Anterior cingulate cortex (tissue), 58 donors: ENCODE measurements at places on chromosomes 11 and 22.

- DNase-seq, result no peak
These were observed 9.9 kb downstream of the SLC43A3 start for GRCh38 chr11:57417056-57417455.

- DNase-seq, result no peak
These were observed 7.6 kb upstream of the VPS37C start for GRCh38 chr11:61168800-61169199.

DNA sequence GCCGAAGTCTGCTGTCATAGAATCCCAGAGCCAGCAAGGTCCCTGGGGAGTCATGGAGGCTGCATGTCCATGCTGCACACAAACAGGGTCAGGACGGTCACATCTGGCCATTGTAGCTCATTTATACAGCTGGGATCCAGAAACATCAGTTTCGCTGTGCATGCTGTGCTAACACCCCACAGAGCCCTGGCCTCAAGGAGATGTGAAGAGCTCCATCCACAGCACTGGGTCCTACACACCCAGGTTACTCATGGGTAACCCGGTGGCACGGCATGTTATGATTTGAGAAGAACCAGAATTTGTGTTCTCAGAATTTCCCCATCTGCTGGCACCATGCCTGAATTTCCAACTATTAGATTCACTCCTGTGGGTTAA, 146.3 kb upstream of the ARHGAP20 start:
- no peak for DNase-seq

GRCh38 chr11:134950692-134951304, 538.8 kb upstream of the B3GAT1 start:
- DNase-seq, result no peak

DNA sequence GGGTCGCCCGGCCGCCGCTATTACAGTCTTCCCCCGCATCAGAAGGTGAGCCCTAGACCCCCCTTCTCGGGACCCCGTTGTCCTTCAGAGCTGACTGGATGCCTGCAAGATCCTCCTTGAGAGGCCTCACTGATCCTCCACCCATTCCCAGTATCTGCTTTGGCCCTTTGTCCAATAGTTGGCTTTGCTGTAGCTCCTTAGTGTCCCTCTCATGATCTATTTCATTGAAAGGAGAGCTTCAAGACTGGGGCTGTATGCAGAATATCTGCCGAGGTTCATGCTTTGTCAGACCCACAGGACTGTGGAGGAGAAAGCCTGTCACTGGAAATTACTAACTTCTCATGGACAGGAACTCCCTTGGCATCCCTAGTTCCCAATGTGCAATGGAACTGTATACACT, 499 bp downstream of the DLAT start:
- no peak for DNase-seq

- DNase-seq, result no peak
These were observed 29.0 kb downstream of the TMEM225 start for GRCh38 chr11:123856444-123856843.
